Muscle of back (tissue), 13 donors: ENCODE measurements at places on chromosomes 12 and 14. TPM values are rescaled to one million over a fixed set of nuclear protein-coding genes. Genes with fewer than 3 reads are reported as not detected.

The INSM2 gene
- not detected for polyA plus RNA-seq

The PARP11 gene
- polyA plus RNA-seq, result 5.3 TPM

The ANO2 gene
- polyA plus RNA-seq, result 2.4 TPM

The RNASE3 gene
- polyA plus RNA-seq, result 0.41 TPM

The OS9 gene
- 126 TPM for polyA plus RNA-seq

The ADCY6 gene
- polyA plus RNA-seq, result 41.3 TPM

The ZC3H10 gene
- 5.9 TPM for polyA plus RNA-seq

The NANOG gene
- polyA plus RNA-seq, result 0.12 TPM

The CRIP2 gene
- 247 TPM for polyA plus RNA-seq

The SMARCD1 gene
- 54.5 TPM for polyA plus RNA-seq
